Activated T-cell treated with anti-CD3 and anti-CD28 coated beads, Interleukin-2, amount 50 U/mL, for 48 hours (primary cell): ENCODE measurements at places on chromosomes 4 and X.

DNA sequence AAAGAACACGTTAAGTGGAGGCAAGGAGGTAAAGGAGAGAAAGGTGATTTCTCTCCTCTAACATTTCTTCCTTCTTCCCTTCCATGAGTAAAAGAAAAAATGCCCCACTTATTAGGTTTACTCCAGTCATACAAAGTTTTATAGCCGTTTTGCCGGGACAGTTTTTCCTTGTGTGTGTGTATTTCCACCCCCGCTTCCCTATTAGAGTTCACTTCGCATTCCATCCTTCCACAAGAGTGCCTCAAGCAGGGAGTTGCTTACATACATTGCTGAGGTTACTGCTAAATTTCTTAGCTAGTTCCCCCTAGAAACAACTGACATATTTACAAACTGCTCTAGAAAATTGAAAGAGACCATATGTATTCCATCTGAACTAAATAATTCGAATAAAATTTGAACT, 45.2 kb upstream of the BMP15 start:
- DNase-seq, result no peak

- no peak for DNase-seq
Observed at GRCh38 chr4:74543983-74544382, 99.0 kb downstream of the AREG start.

GRCh38 chrX:69995362-69996112, 54.2 kb downstream of the AWAT2 start:
- no peak for DNase-seq

GRCh38 chrX:12360986-12361598, 222.8 kb downstream of the FRMPD4 start:
- no peak for DNase-seq

DNA sequence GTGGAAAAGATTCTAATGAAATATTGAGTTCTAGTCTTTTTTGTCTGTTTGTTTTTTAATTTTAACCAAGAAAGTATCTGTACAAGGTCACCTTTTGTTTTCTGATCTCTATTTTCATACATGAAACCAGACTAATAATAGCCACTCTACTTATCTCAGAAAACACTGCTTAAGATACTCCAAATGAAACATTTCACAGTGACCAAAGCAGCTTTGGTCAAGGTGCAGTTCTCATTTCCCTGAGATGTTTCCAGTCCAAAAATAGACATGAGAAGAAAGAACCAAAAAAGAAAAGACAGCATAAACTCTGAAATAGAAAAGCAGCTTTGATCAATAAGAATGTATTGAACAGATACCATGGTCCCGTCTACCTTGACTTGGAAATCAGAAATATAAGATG, 782.8 kb downstream of the RAB28 start:
- no peak for DNase-seq

- DNase-seq, result no peak
Observed at GRCh38 chr4:152166567-152166966, 369.3 kb downstream of the FBXW7 start.

- DNase-seq, result no peak
Observed at GRCh38 chrX:134101636-134102035, 116.2 kb upstream of the GPC3 start.

GRCh38 chr4:26557164-26557563, 26.7 kb upstream of the TBC1D19 start:
- DNase-seq, result no peak

DNA sequence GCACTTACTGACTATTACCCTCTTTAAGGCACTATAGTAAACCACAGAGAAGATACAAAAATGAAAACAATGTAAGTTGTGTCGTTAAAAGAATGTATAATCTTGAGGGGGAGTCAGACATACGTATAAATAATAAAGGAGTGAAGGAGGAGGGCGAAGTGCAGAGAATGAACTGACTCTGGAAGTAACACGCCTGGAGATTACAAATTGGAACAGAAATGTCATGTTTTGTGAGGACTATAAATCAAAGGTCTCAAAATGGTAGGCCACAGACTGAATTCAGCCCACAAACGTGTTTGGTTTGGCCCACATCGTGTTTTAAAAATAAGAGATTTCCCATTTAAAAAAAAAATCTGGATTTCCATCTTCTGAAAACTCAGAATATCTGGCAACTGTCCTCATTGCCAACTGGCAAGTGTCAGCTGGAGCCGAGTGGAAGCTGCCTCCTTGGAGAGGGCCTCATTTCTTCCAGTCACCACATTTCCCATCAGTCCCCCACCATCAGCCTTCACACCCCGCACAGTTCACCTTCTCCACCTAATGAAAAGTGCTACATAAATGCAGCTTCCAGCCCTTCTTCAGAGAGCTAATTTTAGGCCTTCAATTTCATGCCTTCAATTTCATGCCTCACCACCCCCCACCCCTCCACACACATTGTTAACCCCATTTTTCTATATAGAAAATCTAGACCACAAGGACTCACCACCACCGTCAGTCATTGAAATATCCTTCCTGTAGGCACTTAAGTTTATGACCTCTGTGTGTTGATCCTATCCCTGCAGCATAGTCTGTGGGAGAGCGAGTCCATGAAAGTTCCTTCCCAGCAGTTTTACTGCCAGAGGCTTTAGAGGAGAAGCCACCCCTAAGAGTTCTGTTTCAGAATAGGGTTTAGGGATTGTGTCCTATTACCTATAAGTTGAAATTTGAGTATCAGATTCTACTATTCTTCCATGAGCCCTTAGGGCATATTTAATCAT, 32.0 kb upstream of the COL25A1 start:
- no peak for DNase-seq
